ENCODE measurements at places on chromosomes 5 and 9.

DNA sequence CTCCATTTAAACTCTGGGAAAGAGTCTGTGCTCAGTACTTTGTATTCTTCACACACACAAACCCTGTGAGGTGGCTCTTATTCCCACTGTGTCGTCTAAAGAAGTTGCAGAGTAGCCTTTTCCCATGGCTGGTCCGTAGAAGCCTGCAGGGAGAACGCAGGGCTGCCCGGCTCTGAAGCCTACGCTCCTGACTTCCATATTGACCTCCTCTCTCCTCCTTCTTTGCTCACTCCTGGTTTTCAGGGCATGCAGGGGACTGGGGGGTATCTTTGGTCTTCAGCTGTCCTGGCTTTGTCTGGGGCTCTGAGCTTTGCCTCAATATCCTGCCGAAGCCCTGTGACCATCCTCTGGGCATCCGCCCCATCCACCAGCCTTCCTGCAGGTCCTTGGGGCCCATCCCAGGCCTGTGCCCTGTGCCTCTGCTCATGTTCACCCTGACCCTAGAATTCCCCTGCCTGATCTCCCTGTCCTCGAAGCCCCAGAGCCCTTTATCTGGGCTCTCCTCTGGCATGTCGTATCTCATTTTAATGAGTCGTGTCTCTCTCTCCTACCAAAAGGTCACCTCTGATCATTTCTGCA lies 83.8 kb upstream of the FSTL4 start:
- no peak for DNase-seq

DNA sequence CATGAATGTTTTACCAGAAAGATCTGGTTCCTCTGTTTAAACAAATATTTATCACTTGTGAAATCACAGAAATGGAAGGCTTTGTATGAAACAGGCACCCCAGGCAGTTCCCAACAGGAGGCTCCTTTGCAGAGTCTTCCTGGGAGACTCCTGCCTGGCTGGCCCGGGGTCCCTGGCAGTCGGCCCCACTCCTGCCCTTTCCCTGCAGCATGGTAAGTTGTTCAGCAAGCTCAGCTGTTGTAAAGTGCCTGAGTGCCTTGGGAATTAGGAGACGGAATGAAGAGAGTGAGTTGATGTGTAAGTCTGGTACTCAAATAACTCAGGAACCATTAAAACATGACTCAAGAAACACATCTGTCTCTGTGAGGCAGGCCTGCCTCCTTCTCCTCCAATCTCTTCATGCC lies 17.5 kb upstream of the LHFPL2 start:
- no peak for DNase-seq

DNA sequence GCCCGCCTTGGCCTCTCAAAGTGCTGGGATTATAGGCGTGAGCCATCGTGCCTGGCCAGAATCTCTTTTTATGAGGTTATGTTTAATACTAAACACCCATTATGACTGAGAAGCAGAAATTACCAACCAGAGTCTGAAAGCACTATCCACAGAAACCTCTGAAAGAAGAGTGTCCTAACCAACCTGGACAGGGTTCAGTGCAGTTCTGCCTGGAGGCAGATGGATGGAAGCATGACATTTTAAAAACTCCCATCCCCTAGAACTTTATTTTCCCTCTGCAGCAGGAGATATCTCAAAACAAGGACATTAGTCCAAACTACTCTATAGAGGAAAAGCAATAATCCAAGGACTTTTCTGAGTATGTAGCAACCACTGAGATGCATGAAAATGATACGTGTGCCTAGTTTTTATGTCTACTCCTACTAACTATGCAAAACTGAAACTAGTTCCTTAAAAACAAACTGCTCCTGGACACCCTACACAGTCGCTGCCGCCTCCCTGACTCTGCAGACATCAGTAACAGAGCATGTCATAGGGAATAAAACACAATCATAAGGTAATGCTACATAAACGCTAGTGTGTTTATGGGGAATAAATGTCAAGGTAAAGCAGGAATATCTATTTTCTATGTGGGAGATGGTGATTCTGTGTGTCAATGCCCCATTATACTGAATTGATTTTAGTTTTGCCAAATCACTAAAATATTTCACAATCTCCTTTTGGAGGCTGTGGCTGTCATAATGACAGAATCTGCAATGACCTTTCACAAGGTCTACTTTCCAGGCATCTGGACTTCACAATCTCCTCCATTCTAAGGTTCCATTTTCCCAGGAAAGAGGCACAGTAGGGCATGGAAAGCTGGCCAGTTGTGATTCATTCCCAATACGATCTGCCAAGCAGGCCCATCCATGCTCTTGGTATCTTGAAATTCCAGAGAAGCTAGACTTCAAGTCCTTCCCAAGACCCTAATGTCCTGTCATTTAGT lies 122.8 kb downstream of the SIL1 start:
- DNase-seq = no peak

GRCh38 chr5:112097768-112098167 lies 321.3 kb downstream of the EPB41L4A start:
- no peak for DNase-seq

DNA sequence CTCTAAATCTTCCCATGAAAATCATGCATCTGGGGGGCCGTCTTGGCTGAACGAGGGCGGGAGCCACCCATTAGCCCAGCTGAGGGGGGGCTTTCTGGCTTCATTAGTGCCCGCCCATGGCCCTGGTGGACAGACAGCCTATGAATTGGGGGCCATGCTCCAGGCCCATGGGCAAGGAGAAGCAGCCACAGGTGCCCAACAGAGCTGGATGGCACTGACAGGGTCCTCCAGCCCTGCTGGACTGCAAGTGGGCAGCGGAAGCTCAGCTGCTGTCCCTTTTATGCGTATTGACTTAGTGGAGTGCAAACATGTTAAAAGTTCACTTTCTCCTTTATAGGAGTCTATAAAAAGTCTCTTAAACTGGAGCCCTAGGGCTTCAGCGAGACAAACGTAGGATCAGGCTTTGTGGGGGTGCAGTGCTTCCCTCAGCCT lies 75.3 kb downstream of the MACROH2A1 start:
- no peak for DNase-seq

GRCh38 chr5:174751154-174752000 lies 27.0 kb downstream of the MSX2 start:
- DNase-seq = no peak

GRCh38 chr5:14229181-14229580 lies 86.0 kb downstream of the TRIO start:
- no peak for DNase-seq

GRCh38 chr5:141840826-141841360 lies 37.3 kb downstream of the PCDH1 start:
- no peak for DNase-seq

DNA sequence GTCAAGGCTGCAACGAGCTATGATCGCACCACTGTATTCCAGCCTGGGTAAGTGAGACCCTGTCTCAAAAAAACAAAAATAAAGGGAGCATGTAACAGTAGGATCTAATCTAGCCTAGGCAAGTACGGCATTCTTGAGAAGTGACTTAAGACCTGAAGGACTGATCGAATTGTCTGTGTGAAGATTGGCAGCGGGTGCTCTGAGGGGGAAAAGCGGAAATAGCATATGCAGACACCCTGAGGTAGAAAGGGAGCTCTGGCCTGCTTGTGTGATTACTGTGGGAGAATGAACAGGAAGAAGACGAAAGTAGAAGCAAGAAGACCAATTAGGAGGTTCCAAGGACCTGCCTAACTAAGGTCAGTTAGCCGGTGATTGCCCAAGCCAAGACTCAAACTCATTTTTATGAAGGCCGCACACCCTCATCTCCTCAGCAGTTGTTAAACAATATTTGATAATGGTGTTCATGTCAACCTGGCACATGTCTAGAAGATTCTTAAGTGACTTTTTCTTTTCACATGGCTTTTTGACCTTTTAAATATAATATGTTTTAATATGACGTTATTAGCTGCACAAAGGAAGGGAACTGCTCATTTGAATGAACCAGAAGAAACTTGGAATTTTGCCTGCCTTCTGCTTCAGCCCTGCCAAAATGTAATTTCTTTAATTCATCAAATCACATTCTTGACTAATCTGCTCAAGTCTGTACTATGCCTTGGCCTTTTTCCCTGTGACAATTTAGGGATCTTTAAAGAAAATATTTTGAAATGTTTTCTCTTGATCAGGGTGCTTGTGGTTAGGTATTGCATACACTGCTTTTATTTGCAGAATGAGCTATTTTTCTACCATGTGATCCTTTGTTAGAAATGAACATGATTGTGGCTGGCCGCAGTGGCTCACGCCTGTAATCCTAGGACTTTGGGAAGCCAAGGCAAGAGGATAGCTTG lies 289.2 kb upstream of the DMRT1 start:
- no peak for DNase-seq

- DNase-seq = no peak
These were observed 935.9 kb upstream of the COX7C start for GRCh38 chr5:85681871-85682270.

GRCh38 chr9:29078063-29078666 lies 1504.9 kb upstream of the C9orf72 start:
- DNase-seq = no peak

GRCh38 chr9:108489567-108489966 lies 366.2 kb downstream of the ACTL7B start:
- DNase-seq = no peak

GRCh38 chr5:141703133-141703561 lies 21.1 kb upstream of the ARAP3 start:
- no peak for DNase-seq

Measured in GM13976 (cell line).